Natural killer cell (primary cell): ENCODE measurements at places on chromosomes 3 and 15.
A peak's percentile ranks its signal among the peaks of the same experiment; 100 is the strongest.

DNA sequence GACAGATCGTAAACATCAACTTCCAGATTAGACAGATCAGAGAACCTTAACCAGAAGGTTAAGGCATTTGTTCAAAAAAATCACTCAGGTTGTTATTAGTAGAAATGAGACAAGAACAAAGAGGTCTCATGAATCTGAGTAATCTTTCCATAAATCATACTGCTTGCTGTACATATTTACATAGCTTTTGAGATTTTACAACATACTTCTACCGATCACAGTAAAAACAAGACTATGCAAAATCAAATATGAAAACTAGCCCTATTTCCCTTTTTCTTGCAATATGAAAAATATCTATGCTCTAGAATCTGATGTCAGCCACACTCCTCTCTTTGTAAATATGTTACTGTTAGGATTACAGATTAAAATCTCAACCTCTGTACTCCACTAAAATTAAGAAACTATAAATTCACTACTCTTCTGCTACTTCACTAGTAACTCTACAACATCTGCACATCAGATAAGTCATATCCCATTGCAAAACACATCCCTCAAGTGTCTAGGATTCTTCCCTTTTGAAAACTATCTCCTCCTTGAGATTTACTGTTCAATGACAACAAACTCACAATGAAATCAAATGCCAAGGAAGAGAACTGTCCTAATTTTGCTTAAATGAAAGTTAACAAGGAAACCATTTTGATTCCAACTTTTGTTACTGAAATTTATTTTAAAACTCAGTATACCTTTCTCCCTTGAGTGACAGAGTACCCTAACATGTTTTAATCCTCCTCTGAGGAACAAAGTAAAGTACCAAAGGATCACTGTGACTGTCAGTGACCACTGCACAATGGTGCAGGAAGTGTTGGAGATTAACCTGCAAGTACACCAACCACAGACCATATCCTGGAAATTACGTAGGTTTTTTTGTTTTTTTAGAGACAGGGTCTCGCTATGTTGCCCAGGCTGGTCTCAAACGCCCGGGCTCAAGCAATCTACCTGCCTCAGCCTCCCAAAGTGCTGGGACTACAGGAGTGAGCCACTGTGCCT is 12.8 kb downstream of the DCUN1D1 start:
- peak; percentile 41 for DNase-seq

- DNase-seq = no peak
These were observed 20.1 kb upstream of the SELENOT start for GRCh38 chr3:150583028-150583427.

DNA sequence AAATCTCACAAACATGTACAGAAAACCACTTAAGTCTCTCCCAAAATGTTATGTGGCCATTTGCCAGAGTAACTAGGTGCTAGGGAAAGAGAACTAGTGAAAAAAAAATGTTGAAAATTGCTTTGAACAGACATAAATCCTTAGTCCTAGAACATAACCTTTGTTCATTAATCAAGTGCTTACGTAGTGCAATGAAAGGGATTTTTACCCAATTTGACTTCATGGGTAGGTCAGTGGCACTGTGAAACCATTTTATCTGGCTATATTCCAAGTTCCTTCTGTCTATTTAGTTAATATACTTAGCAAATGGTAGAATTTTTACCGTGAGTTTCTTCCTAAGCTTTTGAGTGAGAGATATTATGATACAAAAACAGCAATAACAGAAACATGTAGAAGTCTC is 209.4 kb downstream of the DIPK2A start:
- DNase-seq = no peak

GRCh38 chr3:182258538-182259177 is 534.6 kb upstream of the ATP11B start:
- no peak for DNase-seq

DNA sequence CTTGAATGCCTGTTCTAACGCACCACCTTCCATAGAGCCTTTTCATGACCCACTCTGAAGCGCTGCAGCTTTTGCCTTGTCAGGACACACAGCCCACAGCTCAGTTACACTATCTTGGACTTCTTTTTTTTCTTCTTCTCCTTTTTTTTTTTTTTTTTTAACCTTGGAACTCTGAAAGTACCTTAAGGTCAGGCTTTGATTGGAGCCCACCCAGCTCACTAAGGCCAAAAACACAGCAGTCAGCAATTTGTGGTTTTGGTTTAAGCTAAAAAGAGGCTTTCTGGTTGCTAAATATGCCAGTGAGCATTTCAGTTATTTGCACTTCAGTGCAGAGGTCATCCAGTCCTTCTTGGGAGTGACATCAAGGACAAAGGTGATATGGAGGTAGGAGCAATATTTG is 1.7 kb downstream of the SLC25A20 start:
- no peak for DNase-seq

- no peak for DNase-seq
These were observed 40.1 kb upstream of the CFAP161 start for GRCh38 chr15:81093961-81094360.

GRCh38 chr15:42080919-42081830 is 13.2 kb downstream of the PLA2G4D start:
- DNase-seq = no peak

GRCh38 chr15:63122002-63122875 is 578 bp downstream of the LACTB start:
- peak; percentile 82 for DNase-seq

DNA sequence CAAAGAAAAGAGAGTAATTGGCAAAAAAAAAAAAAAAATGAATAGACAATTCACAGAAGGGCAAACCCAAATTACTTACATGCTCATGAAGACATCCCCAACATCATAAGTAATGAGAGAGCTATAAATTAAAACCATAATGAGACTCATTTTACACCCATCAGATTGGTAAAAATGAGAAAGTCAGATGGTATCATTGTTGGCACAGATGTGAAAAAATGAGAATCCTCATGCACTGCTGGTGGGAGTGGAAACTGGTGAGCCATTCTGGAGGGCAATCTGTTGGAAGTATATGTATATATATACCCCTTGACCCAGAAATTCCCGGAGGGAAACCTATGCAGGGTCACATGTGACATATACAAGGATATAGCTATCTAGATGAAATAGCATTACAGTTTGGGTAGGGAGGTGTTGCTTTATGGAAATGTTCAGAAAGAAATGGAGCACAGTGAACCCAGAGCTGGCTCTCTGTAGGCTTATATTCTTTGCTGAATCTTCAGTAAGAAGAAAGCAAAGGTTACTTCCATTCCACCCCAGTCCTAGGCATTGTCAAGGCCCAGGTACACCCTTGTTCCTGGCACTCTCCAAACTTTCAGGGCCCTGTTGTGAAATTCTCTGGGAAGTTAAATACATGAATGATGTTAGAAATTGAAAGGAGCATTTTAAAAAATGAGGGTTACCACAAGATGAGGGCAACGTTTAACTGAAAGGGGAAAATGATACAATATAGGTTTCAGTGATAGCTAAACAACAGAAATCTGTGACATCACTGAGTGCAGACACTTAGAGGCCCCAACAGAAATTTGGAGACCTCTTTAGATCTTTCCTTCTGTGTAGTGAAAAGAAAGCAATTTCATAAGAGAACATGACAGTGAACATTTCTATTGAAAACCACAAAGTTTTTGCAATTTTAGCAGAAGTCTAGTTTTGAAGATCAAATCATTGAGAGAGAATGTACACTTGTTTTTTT is 132.7 kb upstream of the TPRG1 start:
- DNase-seq = no peak

DNA sequence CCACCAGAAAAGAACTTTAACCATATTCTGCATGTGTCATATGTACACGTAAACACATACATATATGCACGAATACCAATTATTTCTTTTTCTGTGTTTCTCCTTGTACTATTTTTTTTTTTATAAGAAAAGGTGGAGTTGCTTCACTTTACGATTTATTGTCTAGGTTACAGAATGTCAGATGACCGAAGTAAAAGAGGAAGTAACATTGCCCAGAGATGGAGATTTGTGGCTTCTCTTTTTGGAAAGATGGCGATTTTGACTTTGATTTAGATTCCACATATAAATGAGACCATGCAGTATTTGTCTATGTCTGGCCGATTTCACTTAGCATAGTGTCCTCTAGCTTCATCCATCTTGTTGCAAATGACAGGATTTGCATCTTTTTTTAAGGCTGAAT is 293.1 kb downstream of the SV2B start:
- DNase-seq = no peak

DNA sequence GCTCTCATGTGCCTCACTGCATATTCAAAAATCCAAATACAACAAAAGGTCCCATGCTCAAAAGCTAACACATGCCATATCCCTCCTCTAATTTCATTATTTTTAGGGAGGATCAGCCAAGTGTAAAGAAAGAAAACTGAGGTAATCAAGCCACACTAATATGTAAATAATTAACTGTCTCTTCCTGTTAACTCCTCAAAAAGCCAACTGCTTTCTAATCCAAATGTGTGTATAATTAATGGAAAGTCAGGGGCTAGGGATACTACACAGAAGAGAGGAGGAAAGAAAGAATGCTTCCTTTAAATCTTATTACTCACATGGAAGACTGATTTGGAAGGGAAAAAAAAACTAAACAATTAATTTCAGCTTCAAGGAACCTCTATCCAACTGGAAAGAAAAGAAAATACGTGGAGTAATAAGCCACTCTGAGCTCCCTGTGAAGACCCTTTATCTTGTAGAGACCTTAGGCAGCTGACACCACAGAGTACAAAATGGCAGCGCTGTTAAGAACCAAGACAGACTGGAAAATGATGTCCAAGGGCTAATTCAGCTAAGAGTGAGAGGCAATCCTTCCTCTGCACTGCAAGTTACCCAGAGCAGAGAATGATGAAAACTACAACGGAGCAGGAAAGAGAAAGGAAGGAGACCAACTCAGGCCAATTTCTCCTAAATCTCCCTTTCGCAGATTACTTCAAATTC is 56.8 kb downstream of the ZNF148 start:
- DNase-seq = no peak

- DNase-seq = no peak
These were observed 127.3 kb downstream of the NR2F2 start for GRCh38 chr15:96457841-96458240.

GRCh38 chr15:31392761-31393401 is 66.2 kb downstream of the KLF13 start:
- DNase-seq = peak; percentile 43

DNA sequence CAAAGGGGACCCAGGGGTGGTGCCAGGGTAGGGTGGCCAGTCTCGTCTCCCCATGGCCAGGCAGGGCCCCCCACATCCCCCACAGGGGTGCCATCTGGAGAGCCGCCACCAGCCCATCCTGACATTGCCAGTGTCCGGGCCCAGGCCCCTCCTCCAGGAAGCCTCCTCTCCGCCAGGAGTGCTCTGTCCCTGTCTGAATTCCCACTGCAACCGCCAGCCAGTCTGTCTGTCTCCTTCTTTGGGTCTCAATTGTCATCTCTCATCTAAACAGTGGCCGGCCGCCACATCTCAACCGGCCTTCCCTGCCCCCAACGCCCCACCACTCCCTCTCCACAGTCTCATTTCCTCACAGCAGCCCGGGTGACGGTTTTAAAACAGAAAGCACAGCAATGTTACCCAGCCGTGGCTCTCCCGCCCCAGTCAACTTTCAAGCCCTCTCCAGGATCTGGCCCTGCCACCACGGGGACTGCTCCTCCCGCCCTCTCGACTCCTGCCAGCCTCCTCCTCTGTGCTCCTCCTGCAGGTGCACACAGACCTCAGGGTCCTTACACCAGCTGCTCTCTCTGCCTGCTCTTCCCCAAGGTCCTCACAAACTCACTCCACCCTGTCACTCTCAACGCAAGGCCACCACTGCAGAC is 57.0 kb downstream of the IQSEC1 start:
- DNase-seq = peak; percentile 63

- no peak for DNase-seq
These were observed 1125.4 kb downstream of the ROBO1 start for GRCh38 chr3:78642226-78643035.

- peak; percentile 44 for DNase-seq
These were observed 5.3 kb downstream of the EIF4A2 start for GRCh38 chr3:186788482-186789370.

- DNase-seq = no peak
These were observed 14.4 kb upstream of the TBL1XR1 start for GRCh38 chr3:177211503-177212277.

GRCh38 chr15:58171476-58172061 is 33.4 kb downstream of the AQP9 start:
- DNase-seq = no peak

DNA sequence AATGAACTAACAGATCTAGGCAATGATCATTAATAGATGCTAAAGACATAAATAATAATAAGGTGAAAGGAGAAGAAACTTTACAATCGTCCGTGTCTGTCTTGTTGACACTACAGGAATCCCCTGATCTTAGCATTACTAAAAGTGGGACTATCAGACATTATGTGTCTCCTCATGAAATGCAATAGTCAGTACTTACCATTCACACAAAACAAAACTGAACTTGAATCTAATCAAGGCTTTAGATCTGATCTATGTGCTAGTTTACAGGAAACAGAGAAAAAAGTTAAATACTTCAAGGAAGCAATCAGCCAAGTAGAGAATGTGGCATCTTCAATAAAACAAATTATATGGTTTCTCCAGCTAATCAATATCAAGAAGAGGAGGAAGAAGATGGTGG is 73.7 kb downstream of the PIK3CB start:
- no peak for DNase-seq

GRCh38 chr3:175941352-175941751 is 1082.2 kb downstream of the NAALADL2 start:
- DNase-seq = no peak

DNA sequence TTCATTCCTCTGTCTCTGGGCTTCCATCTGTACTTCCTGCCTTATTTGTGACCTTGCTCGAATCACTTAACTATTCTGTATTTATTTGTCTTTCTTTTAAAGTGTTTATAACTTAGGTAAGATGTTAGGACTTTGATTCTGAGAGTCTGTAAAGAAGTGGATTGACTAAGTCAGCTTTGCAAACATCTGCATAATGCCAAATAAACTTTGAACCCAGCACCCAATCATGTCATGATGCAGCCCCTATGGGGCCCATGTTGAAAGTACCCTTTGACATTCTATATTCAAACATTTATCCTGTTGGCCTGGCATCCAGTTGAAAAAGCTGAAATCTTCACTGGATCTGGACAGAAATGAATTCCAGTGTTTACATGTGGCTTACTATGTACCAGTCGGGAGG is 3.8 kb upstream of the MYRIP start:
- no peak for DNase-seq

DNA sequence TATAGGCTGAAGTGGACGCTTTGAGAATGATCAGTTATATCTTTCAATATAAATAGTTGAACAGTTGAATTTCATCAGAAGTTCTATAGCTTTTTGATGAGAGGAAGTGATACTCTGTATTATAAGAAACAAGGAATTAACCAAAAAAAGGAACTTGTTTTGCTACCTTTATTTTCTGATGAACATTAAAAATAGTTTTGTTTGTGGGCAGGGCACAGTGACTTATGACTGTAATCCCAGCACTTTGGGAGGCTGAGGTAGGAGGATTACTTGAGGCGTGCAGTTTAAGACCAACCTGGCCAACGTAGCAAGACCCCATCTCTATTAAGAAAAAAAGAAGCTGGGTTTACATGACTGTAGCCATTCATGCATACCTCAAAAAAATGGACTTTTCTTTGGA is 16.7 kb downstream of the BLOC1S6 start:
- no peak for DNase-seq

- DNase-seq = no peak
These were observed 190.1 kb downstream of the NSMCE3 start for GRCh38 chr15:29079479-29079878.

GRCh38 chr3:28674212-28674611 is 325.6 kb upstream of the AZI2 start:
- no peak for DNase-seq
